Fibroblast of the conjunctiva (primary cell): ENCODE measurements at places on chromosomes 2 and 18.

- DNase-seq: no peak
These were observed 10.5 kb downstream of the CTDP1 start for GRCh38 chr18:79690071-79690470.

DNA sequence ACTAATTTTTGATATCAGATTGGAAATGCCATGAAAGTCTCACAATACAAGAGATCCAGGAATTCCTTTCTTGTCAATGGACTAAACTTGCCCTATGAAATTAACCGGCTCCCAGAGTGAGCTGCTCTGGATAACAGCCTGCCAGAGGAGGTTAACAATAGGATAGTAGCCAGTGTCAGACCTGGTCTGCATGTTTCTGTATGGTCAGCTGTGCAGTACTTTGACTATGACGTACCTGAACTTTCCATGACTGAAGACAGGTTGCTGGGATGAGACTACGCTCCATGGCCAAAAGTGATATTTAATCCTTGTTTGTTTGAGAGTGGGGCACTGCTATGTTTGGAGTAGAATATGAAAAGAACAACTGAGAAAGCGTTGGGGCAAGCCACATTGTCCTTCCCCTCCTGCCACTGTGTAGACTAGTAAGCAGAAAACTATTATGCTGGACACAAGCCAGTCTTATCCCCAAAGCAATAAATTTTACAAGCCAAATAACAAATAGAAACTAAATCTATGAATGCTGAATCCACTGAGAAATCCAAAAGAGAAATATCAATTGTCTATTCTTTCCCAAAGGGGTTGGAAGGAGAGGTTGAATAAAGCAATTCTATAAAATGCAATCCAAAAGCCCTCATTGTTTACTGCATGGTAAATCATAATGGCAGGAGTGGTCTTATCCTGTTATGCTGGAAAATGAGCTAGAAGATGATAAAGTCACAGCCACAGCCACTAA is 115.5 kb upstream of the CYP26B1 start:
- no peak for DNase-seq

- DNase-seq: no peak
These were observed 542 bp downstream of the PGAP1 start for GRCh38 chr2:196925768-196926561.

- no peak for DNase-seq
These were observed 90.8 kb downstream of the STRADB start for GRCh38 chr2:201542291-201542690.

- no peak for DNase-seq
These were observed 9.7 kb downstream of the HRH4 start for GRCh38 chr18:24470022-24470618.

- no peak for DNase-seq
These were observed 286.0 kb upstream of the CCDC68 start for GRCh38 chr18:55245211-55245614.

DNA sequence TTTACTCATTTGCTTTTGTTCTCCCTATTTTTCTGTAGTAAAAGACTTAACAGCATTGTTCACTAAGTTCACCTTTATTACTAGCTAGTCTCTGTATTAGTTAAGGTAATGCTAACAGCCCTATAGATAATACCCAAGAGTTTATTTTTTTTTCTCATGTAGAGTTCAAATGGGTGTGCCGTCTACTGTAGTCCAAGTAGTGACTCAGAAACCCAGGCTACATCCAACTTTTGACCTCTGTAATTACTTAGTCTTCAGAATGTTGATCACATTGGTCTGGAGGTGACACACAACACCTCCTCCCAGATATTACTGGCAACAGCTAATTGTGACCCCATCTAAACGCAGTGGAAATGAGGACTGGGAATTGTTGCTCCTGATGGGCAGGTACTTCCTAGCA is 7.7 kb downstream of the COQ10B start:
- no peak for DNase-seq

GRCh38 chr2:191255756-191256312 is 10.6 kb downstream of the MYO1B start:
- no peak for DNase-seq

DNA sequence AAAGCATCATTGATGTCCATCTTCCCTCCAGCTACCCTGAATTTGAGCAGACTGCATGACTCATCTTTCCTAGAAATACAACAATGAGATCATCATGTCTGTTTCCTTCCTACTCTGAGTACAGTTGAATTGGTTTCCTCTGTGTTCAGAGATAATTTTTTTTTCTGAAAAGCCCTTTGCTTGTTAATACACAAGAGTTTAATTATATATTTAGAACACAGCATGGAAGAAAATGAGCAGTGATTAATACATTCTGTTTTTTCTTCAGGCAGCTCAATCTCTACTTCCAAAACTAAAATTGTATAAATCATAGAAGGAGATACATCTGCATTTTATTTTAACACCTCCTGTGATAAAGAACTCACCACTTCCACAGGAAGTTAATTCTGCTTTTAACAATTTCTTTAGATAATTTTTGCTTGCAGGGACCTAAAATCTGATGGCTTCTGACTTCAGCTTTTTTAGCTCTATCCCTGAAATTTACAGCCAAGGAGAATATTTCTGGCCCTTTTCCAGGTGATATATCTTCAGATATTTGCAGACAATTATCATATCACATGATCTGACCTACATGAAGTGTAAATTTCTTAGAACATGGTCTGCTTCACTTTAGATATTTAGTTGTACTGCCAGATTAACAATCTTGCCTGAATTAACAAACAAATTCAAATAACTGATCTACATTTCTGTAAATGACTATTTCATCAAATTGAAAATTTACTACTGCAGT is 249.0 kb downstream of the TRIB2 start:
- DNase-seq: no peak

- DNase-seq: peak; percentile 72
These were observed 6.7 kb downstream of the SP9 start for GRCh38 chr2:174341293-174341994.

DNA sequence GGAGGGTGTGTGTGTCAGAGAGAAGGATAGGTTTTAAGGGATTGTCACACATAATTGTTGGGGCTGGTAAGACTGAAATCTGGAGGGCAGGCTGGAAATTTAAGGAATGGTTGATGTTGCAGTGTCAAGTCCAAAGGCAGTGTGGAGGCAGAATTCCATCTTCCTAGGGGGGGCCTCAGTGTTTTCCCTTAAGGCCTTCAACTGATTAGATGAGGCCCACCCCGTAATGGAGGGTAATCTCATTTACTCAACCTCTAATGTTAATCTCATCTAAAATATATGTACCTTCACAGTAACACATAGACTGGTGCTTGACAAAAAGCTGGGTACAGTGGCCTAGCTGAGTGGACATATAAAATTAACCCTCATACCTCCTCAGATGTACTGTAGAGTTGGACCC is 30.9 kb upstream of the RPIA start:
- no peak for DNase-seq

- no peak for DNase-seq
These were observed 48.7 kb downstream of the INPP5D start for GRCh38 chr2:233108611-233109490.

GRCh38 chr2:36396878-36397539 is 41.4 kb downstream of the CRIM1 start:
- DNase-seq: no peak

DNA sequence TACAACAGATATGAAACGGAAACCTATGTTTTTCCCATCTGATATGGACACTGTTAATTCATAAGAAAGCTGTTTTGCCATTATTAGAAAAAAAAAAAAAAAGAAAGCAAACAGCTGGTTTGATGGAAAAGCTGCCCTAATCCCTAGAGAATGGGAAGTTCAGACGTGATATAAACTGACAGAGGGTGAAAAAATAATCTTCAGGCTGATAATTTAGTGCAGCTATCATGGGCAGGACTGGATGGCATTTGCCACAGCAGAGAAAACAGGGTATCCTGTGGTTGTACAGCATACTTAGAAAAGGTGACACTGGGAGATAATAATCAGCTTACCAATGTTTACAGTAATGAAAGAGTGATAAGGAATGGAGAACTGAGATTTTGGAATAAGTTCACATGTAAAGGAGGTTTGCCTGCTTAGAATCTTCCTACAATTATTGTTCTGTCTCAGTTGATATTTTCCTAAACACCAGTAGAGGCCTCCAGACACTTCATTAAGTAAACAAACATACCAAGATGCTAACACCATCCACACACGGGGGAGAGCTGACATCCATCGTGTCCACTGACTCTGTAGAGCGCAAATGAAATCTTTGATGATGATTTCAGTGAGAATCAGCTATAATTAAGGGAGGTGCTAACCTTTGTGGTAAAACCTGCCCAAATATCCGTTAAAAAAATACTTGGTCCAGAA is 211.6 kb upstream of the MMADHC start:
- DNase-seq: peak; percentile 22

DNA sequence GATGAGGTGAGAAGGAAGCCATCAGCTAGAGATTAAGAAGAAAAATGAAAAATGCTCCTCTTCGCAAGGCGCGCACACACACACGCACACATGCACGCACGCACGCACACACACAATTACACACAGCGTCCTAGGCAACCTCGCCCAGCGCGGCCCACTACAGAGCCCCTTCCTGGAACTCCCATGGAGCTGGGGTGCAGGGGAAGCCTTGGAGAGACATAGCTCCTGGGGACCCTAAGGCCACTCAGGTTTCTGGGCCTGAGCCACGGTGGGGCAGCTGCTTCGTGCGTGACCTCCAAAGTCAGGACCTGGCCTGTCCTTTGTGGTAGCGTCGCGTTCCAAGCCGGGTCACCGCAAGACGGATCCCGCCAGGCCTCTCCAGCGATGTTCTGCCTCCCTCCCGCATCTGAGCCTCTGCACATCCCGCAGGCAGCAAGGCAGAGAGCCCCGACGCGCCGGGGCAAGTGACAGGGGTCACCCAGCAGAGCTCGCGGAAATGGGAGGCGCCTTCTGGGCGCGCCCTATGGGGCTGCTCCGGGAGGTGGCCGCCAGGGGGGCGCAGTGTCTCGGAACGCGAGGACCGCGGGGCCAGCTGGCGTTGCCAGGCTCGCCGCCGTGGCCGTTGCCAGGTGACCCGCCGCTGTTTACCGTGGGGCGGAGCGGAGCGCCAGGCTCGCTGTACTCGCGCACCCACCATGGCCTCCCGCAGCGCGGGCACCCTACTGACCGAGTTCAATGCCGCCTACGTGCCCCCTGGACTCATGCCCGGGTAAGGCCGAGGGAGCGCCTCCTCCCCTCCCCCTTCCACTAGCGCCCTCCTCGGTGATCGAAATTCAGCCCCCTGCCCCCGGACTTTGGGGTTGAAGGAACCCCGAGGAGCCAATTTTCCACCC is 79.0 kb downstream of the CIB4 start:
- DNase-seq: no peak

GRCh38 chr2:158713523-158714138 is 81.5 kb upstream of the DAPL1 start:
- no peak for DNase-seq

DNA sequence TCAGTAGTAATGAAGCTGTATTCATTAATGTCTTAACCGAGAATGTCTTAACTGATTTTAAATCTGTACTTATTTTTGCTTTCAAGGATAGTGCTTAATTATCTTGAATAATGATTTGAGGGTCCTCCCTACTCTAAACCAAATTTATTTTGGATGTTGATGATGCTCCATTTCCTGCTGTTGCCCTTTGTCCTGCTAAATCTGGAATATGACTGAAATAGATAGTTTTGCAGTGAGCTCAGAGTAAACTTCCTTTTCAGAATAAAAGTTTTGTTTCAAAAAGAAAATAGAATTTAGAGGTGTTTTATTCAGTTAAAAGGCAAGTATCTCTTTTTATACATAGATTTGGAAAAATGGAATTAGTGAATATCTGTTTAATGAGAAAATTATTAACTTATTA is 8.1 kb downstream of the NBEAL1 start:
- no peak for DNase-seq

DNA sequence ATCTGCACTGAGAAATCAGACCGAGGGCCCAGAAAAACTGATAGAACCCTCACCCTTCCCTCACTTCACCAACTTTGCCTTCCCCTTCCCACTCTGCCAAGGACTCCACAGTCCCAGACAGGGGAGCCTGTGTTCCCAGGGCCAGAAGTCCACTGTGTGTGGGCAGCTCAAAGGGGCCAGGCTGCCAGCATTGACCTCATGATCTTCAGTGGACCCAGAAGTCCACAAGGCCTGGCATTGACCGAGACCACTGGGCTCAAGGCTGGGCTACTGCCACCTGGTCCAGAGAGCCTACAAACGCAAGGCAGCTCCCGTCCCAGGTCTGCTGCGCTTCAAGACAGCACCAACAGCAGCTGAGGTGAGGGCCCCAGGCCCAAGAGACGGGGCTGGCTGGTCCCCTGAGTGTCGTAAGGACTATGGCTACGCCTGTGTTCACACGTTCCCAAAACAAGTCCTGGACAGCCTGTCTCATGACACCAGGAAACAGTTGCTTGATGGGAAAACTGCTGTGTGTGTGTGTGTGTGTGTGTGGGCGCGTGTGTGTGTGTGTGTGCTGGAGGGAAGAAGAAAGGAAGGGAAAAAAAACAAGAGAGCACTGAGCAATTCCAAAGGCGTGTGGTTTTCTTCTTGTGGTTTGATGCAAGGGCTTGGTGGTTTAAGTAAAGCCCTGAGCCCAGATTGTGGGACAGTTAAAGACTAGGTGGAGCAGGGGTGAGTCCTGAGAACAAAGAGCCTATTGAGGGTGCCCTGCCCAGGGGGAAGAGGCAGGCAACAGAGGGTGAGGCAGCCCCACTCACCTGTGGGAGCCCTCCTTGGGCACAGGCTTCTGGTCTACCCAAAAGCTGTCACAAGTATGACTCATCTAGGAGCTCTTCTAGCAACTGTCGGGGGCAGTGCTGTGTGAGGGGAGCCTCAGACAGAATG is 46.6 kb upstream of the ZBTB7C start:
- DNase-seq: no peak

- DNase-seq: no peak
These were observed 41.0 kb downstream of the EML4 start for GRCh38 chr2:42210203-42210602.

- no peak for DNase-seq
These were observed 37.1 kb upstream of the FEZ2 start for GRCh38 chr2:36634981-36635597.

DNA sequence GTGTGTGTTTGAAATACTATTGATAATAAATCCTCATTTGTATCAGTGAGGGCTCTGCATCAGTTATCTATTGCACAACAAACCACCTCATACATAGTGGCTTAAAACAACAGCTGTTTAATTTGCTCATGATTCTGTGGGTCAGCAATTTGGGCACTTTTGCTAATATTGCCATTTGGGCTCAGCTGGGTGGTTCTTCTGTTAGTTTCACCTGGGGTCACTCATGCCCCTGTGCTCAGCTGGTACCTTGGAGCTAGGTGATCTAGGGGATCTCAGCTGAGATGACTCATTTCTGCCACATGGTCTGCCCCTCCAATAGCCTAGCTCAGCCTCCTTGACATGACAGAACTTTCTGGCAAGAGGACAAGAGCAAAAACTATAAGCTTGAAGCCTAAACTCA is 126.3 kb downstream of the LYPD6B start:
- DNase-seq: no peak

DNA sequence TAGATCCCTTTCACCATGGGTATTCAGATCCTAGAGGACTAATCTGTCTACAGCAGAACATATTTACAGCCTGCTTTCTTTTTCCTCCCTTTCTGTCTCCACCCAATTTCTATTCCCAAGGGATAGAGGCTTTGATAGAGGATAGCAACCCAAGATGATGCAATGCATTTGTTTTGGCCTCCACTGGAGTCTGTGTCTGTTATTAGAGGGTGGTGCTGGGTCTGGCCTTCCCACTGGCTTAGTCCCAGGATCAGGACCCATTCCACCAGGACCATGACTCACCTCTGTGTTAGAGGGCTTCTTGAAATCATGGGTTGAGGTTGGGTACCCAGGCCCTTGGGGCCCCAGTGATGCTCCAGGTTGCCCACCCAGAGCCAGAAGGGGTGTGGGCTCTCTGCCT is 239.7 kb upstream of the TNP1 start:
- DNase-seq: peak; percentile 83

- no peak for DNase-seq
These were observed 213.4 kb downstream of the CDCA7 start for GRCh38 chr2:173568054-173568453.

GRCh38 chr2:3059141-3059925 is 318.3 kb downstream of the EIPR1 start:
- no peak for DNase-seq
